ENCODE measurements at places on chromosomes 12 and 14. TPM values are rescaled to one million over a fixed set of nuclear protein-coding genes. Genes with fewer than 3 reads are reported as not detected.

SMOC1 gene
- total RNA-seq, result not detected

- no peaks in the 10 kb centered on the region for H3K27me3 ChIP-seq
- H3K4me1 ChIP-seq, result peaks cover 3% of the 10 kb centered on the region
- no peaks in the 10 kb centered on the region for H3K36me3 ChIP-seq
- no peak for DNase-seq
- no peak overlapping the region for H3K27ac ChIP-seq
Observed at GRCh38 chr12:49808686-49809380, 19.4 kb downstream of the NCKAP5L start.

- no peaks in the 10 kb centered on the region for H3K27me3 ChIP-seq
- H3K4me3 ChIP-seq, result no peak overlapping the region
- no peak for DNase-seq
- H3K4me1 ChIP-seq, result no peaks in the 10 kb centered on the region
Observed at GRCh38 chr12:71216725-71217579, 59.2 kb upstream of the TSPAN8 start.

DNA sequence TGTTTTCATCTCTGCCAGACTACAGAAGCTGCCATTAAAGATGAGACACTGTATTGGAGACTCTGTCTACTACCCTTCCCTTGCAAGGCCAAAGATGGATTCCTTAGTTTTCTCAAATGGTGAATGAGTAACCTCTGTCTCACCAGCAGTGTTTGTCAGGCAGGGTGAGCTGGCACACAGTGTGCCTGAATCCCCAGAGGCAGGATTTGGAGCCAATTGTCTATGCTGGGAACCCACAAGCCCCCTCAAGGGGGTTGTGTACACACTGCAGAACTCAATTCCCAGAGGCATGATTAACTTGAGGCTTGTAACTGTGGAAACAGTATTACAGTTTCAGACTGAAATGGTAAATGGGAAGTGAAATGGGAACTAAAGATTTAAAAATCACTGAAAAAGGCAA lies 136.8 kb upstream of the PTPRB start:
- DNase-seq, result no peak
- no peak overlapping the region for H3K4me3 ChIP-seq
- H3K27ac ChIP-seq, result no peak overlapping the region
- no peaks in the 10 kb centered on the region for H3K4me1 ChIP-seq

DNA sequence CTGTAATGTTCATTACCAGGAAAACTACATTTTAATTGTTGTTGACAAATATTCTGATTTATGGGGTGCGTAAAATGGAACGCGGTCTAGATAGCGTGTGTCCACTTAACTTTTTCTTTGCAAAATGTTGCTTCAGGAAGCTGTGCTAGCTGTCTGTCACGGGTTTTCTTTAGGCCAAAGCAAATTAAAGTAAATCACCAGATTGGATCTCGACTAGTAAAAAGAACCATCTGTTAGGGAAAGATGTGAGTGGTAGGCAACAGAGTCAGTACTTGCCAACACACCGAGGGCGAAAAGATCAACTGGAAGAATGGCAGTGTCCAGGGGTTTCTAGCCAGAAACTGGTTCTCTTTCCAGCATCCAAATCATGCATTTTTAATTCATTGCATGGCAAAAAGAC lies 404.9 kb upstream of the TMPO start:
- no peaks in the 10 kb centered on the region for H3K27me3 ChIP-seq
- no peak overlapping the region for H3K4me3 ChIP-seq
- H3K27ac ChIP-seq, result no peak overlapping the region
- H3K4me1 ChIP-seq, result no peaks in the 10 kb centered on the region
- no peak for DNase-seq
- no peaks in the 10 kb centered on the region for H3K36me3 ChIP-seq

- DNase-seq, result peak; percentile 26
- peaks cover 28% of the 10 kb centered on the region for H3K4me1 ChIP-seq
Observed at GRCh38 chr12:62250671-62251608, 9.3 kb upstream of the USP15 start.

All from activated T-helper 2 cell treated with anti-CD3 and anti-CD28 coated beads, Interferon-gamma antibody, Interleukin-2, Interleukin-4, amounts not matched to agents 10 μg/mL and 5 μg/mL and 100 μg/mL, durations not matched to agents 14 hours and 24 hours and 36 hours (primary cell).